ENCODE measurements at places on chromosomes 3 and 15. TPM values are rescaled to one million over a fixed set of nuclear protein-coding genes. Genes with fewer than 3 reads are reported as not detected.

The WNT5A gene
- 5.8 TPM for total RNA-seq

The MFN1 gene
- 35.9 TPM for total RNA-seq

The LSMEM2 gene
- not detected for total RNA-seq

The PLXND1 gene
- 392 TPM for total RNA-seq

The BOC gene
- not detected for total RNA-seq

The SCN5A gene
- total RNA-seq: 10.1 TPM

The GOLGA8J gene
- not detected for total RNA-seq

The ACKR4 gene
- total RNA-seq: under 0.01 TPM

The DOCK3 gene
- not detected for total RNA-seq

The PBRM1 gene
- 51.9 TPM for total RNA-seq

The TM4SF4 gene
- total RNA-seq: not detected

The GUCA1C gene
- total RNA-seq: not detected

The FBXO22 gene
- 61.1 TPM for total RNA-seq

The PPP2R3A gene
- total RNA-seq: 4.5 TPM

The CSNK1G1 gene
- 17.1 TPM for total RNA-seq

Data from dermis microvascular lymphatic vessel endothelial cell (primary cell).